ENCODE measurements at places on chromosomes 4 and X.
A peak's percentile ranks its signal among the peaks of the same experiment; 100 is the strongest.

DNA sequence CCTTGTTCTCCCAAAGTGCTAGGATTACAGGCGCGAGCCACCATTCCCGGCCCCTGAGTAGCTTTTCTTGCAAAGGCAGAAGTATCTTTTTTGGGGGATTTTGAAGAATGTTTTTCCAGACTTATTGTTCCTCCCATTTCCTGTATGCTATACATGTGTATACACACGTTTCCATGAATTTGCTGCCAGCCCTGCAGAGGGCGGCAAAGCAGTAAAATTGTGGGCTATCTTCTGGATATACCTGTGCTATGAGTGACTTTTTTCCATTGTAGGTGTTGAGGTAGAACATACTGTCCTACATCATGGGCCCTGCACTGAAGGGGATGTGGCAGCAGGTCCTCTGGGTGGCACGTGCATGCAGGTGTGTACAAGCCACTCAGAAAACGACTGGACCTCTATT lies 16.9 kb upstream of the MED28 start:
- no peak for DNase-seq

- DNase-seq: no peak
Measured at GRCh38 chrX:138287205-138287877, 424.2 kb downstream of the FGF13 start.

- no peak for DNase-seq
Measured at GRCh38 chrX:11341274-11342201, 48.3 kb downstream of the AMELX start.

DNA sequence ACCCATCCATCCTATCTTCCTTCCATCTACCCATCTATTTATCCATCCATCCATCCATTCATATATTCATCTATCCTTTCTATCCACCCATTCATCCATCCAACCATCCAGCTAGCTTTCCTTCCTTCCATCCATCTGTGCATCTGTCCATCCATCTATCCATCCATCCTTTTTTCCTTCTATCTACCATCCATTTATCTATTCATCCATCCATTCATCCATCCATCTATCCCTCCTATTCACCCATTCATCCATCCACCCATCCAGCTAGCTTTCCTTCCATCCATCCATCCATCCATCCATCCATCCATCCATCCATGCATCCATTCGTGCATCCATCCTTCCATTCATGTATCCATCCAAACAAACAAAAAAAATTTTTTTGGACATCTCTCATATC lies 118.8 kb downstream of the PSAPL1 start:
- DNase-seq: no peak

DNA sequence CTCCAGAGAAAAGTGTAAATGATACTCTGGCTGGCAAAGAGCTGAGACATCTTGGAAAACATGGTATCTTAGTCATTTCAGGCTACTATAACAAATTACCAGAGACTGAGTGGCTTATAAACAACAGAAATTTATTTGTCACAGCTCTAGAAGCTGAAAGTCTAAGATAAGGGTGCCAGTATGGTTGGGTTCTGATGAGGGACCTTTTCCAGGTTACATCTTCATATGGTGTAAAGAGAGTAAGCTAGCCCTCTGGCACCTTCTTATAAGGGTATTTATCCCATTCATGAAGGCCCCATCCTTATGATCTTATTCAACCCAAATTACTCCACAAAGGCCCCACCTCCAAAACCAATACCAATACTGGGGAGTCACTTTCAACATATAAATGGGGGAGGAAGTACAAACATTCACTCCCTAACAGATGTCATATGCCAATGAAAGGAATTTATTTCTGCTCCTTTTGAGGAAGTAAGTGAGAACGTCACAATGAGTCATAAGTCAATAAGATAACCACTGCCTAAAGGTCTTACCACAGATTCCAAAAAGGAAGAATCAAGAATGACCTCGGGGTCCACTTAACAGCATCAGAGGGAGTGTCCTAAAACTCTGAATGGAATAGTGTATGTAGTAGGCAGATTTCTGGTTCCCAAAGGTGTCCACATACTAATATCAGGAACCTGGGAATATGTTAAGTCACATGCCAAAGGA lies 246.6 kb downstream of the OPHN1 start:
- no peak for DNase-seq

DNA sequence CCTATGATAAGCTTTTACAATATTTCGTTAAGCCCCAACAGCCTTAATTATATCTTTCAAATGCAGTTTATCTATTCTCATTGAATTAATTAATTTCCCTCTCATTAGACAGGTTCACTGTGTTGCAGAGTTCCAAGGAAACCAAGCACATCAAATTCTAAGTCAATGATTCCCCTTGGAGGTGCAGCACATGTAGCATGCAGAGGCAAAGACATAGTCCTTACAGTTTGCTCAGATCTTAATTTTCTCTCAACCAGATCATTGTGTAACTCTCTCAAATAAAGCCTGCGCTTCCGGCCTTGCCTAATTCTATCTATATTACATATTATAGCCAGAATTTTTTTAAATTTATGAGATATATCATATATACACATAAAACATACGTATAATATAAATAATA lies 205.4 kb downstream of the GRIA2 start:
- no peak for DNase-seq

- DNase-seq: no peak
Measured at GRCh38 chr4:15955670-15956069, 7.3 kb downstream of the FGFBP2 start.

GRCh38 chr4:106953036-106953705 lies 82.9 kb downstream of the DKK2 start:
- no peak for DNase-seq

DNA sequence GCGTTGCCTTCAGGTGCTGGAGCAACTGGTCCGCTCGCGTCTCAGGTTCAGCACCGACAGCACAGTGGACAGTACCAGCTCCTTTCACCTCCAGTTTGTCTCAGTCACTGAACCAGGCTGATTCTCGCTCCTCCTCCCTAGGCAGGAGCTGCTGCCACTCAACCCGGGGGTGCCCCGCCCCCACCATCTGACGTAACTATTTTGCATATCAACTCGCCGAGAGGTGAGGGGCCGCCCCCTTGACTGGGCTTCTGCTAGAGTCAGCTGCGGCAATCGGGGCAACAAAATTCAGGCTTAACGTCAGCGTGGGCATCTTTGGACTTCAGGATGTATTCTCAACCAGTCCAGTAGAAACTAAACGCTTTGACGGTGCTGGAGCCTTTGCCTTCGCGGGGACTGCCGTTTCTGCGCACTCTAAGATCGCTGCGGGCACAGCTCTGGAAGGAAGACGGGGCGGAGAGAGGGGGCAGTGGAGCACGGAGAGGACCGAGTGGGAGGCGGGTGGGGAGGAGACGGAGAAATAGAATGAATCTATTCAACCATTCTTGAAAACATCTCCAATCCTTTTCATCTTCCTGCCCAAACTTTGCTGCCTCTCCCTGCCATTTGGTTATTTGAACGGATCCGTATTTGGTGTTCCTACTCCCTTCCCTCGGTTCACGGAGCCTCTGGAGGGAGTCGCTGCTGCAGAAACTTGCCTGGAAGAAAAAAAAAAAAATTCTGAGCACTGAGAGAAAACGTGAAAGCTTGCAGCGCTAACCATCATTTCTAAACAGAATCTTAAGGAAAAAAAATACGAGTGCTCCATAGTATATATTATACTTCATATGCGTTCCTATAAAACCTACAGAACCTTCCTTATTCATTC lies at the start of gene FSTL5:
Gene FSTL5 (minus strand): TSS at position 109 of the 868 bp plus-strand sequence. CDS start 52,604 bp downstream, outside the sequence.
- peak; percentile 80 for DNase-seq

DNA sequence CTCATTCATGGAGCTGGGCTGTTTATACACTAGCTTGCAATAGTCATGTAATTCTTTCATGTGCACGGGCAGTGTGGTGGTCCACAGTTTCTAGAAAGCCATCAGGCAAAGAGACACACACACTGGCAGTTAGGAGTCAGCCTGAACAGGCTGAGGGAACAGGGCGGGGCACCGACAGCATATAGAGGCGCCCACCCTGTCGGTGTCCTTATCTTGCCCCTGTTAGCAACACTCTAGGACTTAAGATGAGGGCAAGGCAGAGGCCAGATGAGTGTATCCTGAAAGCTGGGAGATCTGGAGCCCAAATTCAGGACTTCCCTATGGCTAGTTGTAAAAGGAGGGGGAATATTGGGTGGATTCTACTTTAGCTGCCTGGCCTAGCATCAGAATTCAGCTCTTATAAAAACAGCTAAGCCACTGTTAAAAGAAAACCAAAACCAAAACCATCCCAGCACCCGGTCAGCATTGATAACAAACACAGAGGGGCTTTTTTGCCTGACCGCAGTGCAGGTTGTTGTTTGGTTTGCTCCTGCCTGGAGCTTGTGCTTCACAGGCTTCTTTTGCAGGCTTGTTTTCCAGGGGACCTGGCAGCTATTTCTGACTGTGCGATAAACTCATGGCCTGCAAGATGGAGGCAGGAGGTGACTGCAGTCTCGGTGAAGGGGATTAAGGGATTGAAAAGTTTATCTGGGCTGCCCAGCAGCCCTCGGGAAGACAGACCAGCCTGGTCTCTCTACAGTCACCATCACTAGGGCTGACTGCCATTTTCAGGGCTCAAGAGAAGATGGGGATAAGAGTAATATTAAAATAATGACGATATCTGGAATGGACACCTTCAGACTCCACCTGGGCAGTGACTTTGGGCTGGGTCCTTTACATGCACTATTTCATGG lies 638.9 kb downstream of the MID1IP1 start:
- DNase-seq: no peak

DNA sequence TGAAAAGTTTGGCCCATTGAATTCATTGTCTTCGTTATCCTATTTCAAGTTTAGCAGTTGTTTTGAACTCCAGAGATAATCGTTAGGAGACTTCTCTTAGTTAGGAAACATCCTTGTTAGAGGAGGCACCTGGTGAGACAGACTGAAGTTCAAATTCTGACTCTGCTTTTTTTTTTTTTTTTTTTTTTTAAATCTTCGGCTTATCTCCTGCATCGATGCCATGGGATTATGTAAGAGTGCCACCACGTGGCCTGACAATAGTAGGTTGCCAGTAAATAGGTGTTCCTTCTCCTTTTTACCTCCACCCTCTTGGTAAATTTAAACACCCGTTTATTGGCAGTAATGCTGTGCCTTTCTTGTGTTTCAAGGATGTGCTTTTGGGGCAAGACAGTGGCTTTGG lies 149.3 kb downstream of the SOWAHB start:
- DNase-seq: no peak

DNA sequence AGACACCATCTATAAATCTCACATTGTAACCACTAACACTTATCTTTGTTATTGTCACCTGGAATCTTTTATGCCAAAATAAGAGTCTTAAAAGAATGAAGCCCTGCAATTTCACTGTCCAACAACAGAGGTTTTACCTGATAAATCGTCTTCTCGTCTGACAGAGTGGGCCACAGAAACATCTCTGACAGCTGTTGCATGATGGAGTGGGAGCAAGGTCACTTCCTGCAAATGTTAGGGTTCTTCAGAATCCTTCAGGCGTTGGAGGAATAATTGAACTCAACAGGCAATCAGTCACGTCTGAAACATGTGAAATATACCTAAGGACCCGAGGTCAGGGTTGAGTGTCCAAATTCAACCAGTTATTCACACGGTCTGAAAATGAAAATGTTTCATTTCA lies 353.6 kb downstream of the TRIML1 start:
- no peak for DNase-seq
